IMR-90 (cell line): ENCODE measurements at places on chromosomes 12 and 14. TPM values are rescaled to one million over a fixed set of nuclear protein-coding genes. Genes with fewer than 3 reads are reported as not detected.

DNA sequence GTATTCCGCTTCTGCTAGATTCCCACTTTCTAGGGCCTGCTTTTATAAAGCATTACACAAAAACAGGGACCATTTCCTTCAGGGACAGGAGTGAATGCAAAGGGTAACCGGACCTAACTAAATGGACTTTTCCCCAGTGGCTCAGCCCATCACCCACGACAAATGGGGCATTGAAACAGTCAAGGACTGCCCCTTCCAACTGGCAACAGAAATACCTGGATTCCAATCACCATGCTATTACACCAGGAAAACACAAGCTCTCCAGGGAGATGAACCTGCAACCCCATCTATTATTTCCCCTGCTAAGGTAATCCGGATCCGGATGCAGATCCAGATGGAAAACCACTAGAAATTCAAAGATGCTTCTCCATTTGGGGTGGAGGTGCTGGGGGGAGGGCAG, 1.0 kb downstream of the MPHOSPH9 start:
- no peak for DNase-seq

GRCh38 chr14:39175445-39176262, 600 bp downstream of the PNN start:
- peak; percentile 21 for DNase-seq

GRCh38 chr14:100348253-100348729, 25.2 kb downstream of the SLC25A47 start:
- DNase-seq: no peak

GRCh38 chr12:3000548-3001275, 41.5 kb downstream of the TEAD4 start:
- DNase-seq: no peak

- no peak for DNase-seq
Measured at GRCh38 chr12:129296671-129297070, 443.4 kb downstream of the GLT1D1 start.

DNA sequence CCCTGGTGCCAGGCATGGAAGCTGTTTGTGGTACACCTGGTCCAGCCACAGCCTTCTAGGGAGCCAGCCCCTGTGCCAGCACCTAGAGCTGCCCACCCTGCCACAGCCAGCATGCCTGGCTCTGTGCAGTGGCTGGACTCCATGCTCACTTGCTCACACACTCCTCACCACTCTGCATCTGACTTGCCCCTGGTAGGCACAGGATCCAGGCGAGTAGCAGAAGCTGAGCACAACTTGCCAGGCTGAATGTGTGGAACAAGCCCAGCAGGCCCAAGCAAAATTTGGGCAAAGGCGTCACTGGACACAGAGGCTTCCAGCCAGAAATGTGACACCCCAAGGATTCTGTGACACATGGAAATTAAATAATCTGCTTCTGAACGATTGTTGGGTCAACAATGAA, 106.7 kb downstream of the MYF5 start:
- DNase-seq: no peak

The SPTB gene
- total RNA-seq: under 0.01 TPM in 2 replicates

The P2RX2 gene
- total RNA-seq: not detected in 2 replicates

GRCh38 chr12:28909291-28909690, 239.8 kb upstream of the FAR2 start:
- DNase-seq: peak; percentile 80

The PNMA1 gene
- total RNA-seq: 6.5 and 7.5 TPM in 2 replicates

GRCh38 chr12:105674871-105675699, 344.6 kb downstream of the C12orf75 start:
- peak; percentile 24 for DNase-seq

DNA sequence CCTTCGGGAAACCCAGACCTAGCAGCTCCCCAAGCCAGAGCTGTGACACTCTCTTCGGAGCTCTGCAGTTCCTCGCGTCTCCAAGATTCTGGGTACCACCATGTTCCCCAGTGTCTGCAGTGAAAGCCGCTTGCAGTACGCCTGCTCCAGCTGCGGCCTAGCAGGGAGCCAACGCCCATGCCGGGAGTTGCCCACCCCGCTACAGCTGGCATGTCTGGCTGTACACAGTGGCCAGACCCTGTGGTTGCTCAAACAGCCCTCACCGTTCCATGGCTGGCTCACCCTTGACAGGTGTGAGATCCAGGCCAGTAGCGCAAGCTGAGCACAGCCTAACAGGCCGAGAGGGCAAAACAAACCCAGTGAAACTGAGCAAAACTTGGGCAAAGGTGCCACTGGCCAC, 503.8 kb upstream of the RPL10L start:
- DNase-seq: no peak

DNA sequence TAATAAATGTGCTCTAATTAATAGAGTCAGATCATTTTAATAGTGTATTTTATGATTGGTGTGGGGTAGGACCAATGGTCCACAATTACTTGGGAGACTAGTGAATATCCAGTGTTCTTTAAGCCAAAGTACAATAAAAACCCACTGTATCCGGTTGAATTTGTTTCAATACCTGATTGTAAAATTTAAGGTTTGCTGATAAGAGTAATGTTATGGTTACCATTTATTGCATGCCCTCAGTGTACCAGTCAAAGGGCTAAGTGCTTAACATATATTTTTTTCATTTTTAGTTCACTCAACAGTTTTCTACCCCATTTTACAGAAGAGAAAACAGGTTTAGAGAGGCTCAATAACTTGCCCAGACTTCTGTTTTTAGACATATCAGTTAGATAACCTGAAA, 97.9 kb upstream of the ATF1 start:
- no peak for DNase-seq

- peak; percentile 63 for DNase-seq
Measured at GRCh38 chr14:80049055-80049454, 162.2 kb downstream of the DIO2 start.

DNA sequence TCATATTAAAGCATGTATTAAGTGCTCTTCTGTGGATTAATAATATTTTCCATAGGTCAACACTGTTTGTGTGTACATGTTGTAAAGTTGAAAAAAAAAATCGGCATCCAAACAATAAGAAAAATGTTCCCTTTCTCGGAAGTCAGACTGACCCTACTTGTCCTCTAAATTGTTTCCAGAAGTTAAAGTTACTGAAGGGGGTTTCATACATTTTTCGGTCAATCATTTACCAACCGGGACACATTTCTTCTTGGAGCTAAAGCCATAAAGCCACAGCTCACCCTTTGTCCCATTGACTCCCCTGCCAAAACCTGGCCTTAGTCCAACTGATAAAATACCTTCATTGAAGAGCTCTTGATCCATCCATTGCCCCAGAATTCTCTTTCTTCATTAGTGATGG, 230.0 kb downstream of the ANO2 start:
- no peak for DNase-seq

- peak; percentile 65 for DNase-seq
Measured at GRCh38 chr12:113152835-113153814, 3.6 kb downstream of the CFAP73 start.

- DNase-seq: no peak
Measured at GRCh38 chr12:119025786-119026185, 44.4 kb downstream of the SRRM4 start.
